ENCODE measurements at places on chromosomes 1 and 21.
A peak's percentile ranks its signal among the peaks of the same experiment; 100 is the strongest.

DNA sequence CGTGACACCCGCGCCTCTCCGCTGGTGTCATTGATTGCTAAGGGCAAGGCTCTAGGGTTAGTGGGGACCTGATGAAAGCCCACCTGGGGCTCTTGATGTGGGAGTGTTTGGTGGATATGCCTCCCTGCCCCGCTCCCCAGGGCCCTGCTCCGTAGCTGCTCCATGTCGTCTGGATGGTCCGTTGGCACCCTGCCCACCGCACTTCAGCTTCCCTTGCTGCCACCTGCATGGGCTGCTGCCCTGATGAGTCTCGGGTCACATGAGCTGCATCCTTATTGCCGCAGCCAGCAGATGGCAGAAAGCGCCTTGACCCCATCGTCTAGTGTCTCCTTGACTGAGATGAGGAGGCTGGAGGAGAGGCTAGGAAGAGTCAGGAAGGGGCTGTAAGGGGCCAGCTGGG, 439.4 kb downstream of the CAMTA1 start:
- no peak overlapping the region for H3K4me3 ChIP-seq
- H3K36me3 ChIP-seq, result peaks cover under 1% of the 10 kb centered on the region
- H3K4me1 ChIP-seq, result no peaks in the 10 kb centered on the region

DNA sequence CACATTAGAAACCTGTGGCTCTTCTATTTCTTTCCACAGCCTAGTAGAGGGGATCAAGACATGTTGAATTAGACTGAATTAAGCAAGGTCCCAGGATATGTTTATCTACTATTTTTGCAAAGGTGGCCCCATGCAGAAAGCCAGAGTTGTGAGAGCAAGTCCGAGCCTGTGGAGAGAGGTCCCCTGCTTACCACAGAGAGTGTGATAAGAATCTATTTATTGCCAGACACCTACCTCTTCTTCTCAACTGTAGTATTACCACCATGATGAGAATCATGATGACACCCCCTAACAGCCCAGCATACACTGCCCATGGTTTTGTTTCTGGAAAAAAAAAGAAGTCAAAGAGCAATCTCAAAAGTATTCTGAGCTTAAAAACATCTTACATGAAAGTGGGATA, 23.0 kb downstream of the SLAMF1 start:
- H3K4me1 ChIP-seq, result peaks cover 68% of the 10 kb centered on the region
- H3K4me3 ChIP-seq, result peak overlapping the region; percentile 15

DNA sequence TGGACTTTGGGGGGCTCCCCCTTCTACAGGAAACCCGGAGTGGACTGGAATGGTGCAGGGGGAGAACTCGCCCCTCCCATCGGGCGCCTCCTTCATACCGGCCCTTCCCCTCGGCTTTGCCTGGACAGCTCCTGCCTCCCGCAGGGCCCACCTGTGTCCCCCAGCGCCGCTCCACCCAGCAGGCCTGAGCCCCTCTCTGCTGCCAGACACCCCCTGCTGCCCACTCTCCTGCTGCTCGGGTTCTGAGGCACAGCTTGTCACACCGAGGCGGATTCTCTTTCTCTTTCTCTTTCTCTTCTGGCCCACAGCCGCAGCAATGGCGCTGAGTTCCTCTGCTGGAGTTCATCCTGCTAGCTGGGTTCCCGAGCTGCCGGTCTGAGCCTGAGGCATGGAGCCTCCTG, at the start of gene TNFRSF14:
TNFRSF14 (plus strand) TSS at position 95 of the 401 bp plus-strand sequence; CDS start at position 389, 294 bp downstream.
- H3K27me3 ChIP-seq, result no peaks in the 10 kb centered on the region
- peak; percentile 66 for DNase-seq
- H3K36me3 ChIP-seq, result peaks cover 6% of the 10 kb centered on the region
- H3K4me3 ChIP-seq, result peak within 1 kb of the TSS; percentile 92

DNA sequence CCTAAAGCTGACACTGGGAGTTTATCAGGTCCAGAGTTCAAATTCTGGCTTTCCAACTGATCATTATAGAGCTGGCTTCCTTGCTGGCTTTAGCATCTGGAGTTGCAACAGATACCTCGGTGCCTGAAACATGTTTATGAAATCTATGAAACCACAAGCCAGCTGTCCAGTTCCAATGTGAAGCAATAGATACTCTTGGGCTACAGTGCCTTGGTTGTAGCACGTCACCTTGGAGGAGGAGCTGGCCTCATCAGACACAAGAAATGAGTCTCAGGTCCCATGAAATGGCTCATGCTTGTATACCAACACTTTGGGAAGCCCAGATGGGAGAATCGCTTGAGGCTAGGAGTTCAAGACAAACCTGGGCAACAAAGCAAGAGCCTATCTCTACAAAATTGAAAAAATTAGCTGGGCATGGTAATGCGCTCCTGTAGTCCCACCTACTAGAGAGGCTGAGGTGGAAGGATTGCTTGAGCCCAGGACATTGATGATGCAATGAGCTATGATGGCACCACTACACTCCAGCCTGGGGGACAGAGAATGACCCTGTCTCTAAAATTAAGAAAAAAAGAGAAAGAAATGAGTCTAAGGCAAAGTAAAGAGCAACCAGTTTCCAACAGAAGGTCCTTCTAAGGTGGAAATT, 132.5 kb upstream of the ZNF648 start:
- H3K36me3 ChIP-seq, result no peaks in the 10 kb centered on the region
- H3K4me3 ChIP-seq, result no peak overlapping the region
- H3K4me1 ChIP-seq, result no peaks in the 10 kb centered on the region
- no peak for DNase-seq

DNA sequence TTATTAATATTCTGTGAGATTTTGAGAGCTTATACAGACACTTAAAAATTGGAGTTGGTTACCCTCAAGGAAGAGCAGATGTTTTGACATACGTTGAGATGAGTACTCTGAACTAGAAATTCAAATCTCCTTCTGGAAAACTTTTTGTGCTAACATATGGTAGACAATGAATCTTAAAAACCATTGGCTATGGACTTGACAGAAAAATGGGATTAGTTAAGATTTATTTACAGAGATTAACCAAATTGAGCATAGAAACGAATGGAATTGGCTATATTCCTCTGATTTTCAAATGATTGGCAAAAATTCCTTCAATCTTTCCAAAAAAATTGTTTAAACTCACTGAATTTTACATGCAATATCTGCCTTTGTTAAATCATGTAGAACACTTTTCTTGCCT, 1392.9 kb downstream of the BRINP3 start:
- no peaks in the 10 kb centered on the region for H3K27me3 ChIP-seq
- no peaks in the 10 kb centered on the region for H3K36me3 ChIP-seq
- no peak for DNase-seq
- H3K27ac ChIP-seq, result no peak overlapping the region
- H3K4me1 ChIP-seq, result no peaks in the 10 kb centered on the region

- peaks cover 15% of the 10 kb centered on the region for H3K27me3 ChIP-seq
- peaks cover 2% of the 10 kb centered on the region for H3K36me3 ChIP-seq
- no peaks in the 10 kb centered on the region for H3K4me1 ChIP-seq
- no peak overlapping the region for H3K4me3 ChIP-seq
- no peak overlapping the region for H3K27ac ChIP-seq
Observed at GRCh38 chr1:229897501-229897900, 169.5 kb upstream of the GALNT2 start.

- no peak overlapping the region for H3K27ac ChIP-seq
- H3K4me3 ChIP-seq, result no peak overlapping the region
- no peaks in the 10 kb centered on the region for H3K4me1 ChIP-seq
- no peaks in the 10 kb centered on the region for H3K27me3 ChIP-seq
- no peak for DNase-seq
Observed at GRCh38 chr1:10657088-10657847, 139.2 kb downstream of the CASZ1 start.

DNA sequence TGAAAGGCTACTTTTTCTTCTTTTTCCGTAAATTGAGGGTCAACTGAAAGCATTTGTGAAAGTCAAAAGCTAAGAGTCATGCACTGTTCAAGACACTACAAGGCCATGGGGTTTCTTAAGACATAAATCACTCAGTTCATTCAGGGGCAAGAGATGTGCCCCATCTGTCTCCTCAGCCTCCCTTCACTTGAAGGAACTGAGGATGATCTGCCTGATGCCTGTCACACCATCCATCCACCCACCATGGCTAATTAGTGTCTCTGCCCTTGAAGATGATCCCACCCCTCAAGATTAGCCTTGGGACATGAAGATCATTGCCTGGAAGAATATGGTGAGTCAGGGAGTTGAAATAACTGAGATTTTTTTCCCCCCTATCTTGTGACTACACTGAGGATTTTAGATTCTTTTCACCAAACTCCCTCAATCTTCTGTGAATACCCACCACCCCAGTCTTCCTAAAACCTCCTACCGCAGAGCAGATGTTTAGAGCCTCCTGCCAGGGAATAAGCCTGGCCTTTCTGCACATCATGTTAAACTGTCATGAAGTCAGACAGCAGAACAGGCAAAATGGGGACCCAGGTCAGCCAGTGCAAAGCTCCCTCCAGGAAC, 88.6 kb upstream of the LMO4 start:
- no peak overlapping the region for H3K4me3 ChIP-seq
- H3K27ac ChIP-seq, result no peak overlapping the region
- no peaks in the 10 kb centered on the region for H3K36me3 ChIP-seq
- H3K27me3 ChIP-seq, result peaks cover 5% of the 10 kb centered on the region
- no peaks in the 10 kb centered on the region for H3K4me1 ChIP-seq

- peaks cover 24% of the 10 kb centered on the region for H3K4me1 ChIP-seq
- no peaks in the 10 kb centered on the region for H3K27me3 ChIP-seq
- peak overlapping the region; percentile 100 for H3K27ac ChIP-seq
- no peak for DNase-seq
Observed at GRCh38 chr1:204507317-204508105, 8.7 kb upstream of the MDM4 start.

GRCh38 chr1:13927736-13928135, 227.7 kb downstream of the PRDM2 start:
- no peak for DNase-seq
- H3K27ac ChIP-seq, result no peak overlapping the region
- no peaks in the 10 kb centered on the region for H3K4me1 ChIP-seq
- H3K36me3 ChIP-seq, result no peaks in the 10 kb centered on the region
- no peak overlapping the region for H3K4me3 ChIP-seq

GRCh38 chr1:155218854-155219591, 10.5 kb downstream of the MTX1 start:
- DNase-seq, result no peak
- H3K36me3 ChIP-seq, result no peaks in the 10 kb centered on the region
- H3K4me3 ChIP-seq, result no peak overlapping the region
- peaks cover 13% of the 10 kb centered on the region for H3K4me1 ChIP-seq

All from memory B cell (primary cell).